ENCODE measurements at places on chromosomes 5 and 9.

GRCh38 chr9:104833696-104834095, 69.8 kb downstream of the NIPSNAP3B start:
- no peak for DNase-seq

DNA sequence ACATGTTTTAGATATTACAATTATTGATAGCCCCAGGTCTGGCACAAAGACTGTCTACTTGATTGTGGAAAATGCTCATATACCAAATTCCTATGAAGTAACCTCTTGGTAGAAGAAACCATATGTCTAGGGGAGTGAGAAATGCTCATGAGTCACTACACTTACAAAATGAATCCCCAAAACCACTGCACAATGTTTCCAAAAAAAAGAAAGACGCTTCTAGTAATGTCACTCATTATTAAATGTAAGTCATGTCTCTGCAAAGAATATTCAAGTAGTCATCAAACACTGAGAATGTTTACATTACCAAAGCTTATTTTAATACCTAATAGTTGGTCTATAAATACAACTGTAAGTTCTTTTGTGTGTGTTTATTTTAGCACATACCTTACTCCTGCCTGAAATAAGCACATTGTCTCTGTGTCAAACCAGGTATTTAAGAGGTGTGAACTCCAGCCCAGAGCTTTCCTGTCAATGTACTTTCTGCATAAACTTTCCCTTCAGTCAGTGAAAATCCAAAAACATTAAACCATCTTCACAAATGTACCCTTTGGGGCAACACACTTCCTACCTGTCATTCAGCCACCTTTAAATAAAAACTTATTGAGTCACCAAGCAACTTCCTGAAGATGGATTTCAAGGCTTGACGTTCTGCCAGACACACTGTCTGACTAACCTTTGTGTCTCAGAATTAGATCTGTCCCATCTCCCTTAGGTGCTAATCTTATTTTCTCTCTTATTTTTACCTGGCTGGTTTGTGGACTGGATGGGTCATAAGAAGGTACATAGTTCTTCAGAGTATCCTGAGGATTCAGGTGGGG, 194.0 kb downstream of the NFIB start:
- no peak for DNase-seq

- no peak for DNase-seq
These were observed 43.7 kb downstream of the CDH6 start for GRCh38 chr5:31237174-31237573.

- DNase-seq = no peak
These were observed 129.0 kb downstream of the DAB2IP start for GRCh38 chr9:121780177-121781040.

All from breast epithelium (tissue), 4 donors.